ENCODE measurements at places on chromosomes 3 and 15. TPM values are rescaled to one million over a fixed set of nuclear protein-coding genes. Genes with fewer than 3 reads are reported as not detected.

- DNase-seq, result no peak
Observed at GRCh38 chr15:100753503-100753902, 126.1 kb upstream of the ALDH1A3 start.

- DNase-seq, result no peak
Observed at GRCh38 chr15:60611592-60612346, 132.8 kb upstream of the ICE2 start.

Gene COLQ
- 24.3 TPM for total RNA-seq

- DNase-seq, result no peak
Observed at GRCh38 chr3:195715583-195716266, 5.1 kb upstream of the MUC20 start.

Gene LXN
- total RNA-seq, result 20.5 TPM

DNA sequence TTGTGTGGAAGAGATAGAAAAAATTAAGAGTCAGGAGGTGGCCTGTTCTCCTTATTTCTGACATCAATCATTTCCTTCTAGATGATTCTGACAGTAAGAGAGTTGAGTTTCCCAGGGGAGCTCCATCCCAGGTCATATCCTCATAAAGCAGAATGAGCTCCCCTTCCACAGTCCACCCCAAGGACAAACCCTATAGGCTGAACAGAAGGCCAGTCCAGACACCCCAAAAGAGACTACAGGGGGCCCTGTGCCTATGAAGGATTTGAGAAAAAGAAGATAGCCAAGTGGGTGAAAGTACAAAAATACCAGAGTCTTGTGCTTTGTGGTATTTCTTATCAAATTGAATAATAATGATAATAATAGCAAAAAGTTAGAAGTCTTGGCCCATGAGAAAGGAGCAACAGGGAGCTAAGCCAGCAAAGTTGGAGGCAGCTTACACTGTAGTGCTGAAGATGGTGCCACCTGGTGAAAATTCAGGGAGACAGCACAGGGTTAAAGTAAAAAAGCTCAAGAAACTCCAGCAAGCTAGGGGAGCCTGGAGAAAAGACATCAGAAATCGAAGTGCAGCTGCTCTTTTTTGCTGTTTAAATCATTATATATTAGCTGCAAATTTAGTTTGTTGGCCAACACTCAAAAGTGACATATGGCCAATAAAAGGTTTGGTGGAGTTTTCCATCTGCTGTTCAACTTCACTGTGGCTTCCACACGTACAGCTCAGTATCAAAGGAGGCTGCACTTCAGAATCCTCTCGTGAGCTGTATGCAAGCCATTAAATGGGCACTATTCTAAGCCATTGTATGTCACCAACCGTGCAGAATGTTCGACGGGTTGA is 35.8 kb upstream of the SLC24A5 start:
- no peak for DNase-seq

GRCh38 chr3:13072239-13072599 is 1.0 kb downstream of the IQSEC1 start:
- no peak for DNase-seq

DNA sequence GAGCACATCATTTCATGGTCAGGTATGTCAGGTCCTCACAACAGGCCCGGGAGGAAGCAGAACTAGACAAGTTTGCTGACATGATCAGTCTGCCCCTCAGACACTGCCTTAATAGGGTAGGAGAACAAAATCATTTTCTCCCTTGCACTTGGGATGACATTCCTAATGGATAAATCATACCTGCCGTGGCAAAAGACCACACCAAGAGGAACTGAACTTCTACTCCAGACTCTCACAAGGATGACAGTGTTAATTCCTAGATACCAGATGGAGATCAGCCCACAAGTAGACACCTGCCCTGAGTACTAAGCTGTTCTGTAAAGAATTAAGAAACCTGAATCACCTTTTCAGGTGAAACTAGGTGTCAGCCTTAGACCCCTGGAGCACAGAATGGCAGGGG is 19.5 kb downstream of the SIAH2 start:
- DNase-seq, result no peak

DNA sequence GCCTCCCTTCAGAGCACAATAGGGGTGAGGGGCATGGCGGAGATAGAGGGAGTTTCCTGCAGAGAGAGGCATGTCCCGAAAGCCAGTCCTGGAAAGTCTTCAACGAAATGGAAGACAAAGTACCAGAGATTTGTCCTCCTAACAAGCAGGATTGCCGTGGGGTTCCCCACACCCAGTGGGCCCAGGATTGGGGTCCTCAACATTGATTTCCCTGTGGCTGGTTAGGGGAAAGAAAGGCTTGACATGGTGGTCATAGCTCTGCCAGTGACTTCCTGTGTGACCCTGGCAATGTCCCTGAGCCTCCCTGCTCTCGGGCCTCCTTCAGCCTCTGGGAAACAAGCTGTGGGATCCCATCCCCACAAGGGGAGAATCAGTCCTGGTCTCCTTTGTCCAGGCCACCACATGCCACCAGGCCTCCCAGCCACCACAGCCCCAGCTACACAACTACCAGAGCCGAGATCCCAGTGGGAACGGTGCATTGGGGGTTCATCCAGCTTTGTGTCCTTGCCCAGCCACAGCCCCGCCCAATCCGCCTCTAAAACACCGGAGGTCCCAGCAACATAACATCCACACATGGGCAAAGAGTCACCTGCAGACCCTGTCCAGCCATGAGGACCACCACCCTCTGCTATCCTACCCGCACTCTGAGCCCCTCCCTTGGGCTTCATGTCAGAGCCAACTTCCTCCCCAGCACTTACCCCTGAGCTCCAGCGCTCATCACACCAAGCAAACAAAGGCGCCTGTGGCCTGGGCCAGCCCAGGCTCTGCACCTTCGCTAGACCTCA is 63.0 kb downstream of the ADAMTS17 start:
- DNase-seq, result no peak

DNA sequence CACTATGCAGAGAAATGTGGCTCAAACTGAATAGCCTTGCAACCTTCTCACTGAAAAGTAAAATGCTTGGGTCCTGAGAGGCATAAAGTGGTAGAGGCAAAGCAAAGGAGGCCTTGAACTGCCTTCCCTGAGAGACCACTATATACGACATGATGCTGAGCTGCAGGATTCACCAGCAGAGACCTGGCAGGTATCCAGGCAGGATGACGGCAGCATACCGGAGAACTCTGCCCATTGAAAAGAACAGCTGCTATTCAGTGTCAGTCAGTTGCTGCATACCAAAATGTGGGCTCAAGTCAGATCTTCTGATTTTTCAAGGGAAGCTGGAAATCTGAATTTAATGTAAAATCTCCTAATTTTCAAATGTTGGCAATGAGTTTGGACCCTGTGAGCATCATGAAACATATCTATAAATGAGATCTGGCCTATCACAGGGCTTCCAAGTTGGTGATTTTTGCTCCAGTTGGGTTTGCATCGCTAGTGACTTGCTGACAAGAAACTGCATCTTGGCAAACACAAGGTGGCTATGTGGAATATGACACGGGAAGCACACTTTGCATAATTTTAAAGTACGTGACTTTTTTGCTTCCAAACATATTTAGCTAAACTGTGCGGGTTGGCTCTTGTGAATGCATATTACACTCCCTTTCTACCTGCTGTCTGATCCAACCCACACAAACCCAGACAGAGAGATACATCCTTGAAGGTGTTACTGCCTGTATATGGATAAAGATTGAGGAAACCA is 529.0 kb downstream of the AGBL1 start:
- no peak for DNase-seq

- DNase-seq, result no peak
Observed at GRCh38 chr15:75832114-75832513, 11.1 kb upstream of the UBE2Q2 start.

GRCh38 chr3:122858373-122858772 is 63.5 kb downstream of the SLC49A4 start:
- no peak for DNase-seq

DNA sequence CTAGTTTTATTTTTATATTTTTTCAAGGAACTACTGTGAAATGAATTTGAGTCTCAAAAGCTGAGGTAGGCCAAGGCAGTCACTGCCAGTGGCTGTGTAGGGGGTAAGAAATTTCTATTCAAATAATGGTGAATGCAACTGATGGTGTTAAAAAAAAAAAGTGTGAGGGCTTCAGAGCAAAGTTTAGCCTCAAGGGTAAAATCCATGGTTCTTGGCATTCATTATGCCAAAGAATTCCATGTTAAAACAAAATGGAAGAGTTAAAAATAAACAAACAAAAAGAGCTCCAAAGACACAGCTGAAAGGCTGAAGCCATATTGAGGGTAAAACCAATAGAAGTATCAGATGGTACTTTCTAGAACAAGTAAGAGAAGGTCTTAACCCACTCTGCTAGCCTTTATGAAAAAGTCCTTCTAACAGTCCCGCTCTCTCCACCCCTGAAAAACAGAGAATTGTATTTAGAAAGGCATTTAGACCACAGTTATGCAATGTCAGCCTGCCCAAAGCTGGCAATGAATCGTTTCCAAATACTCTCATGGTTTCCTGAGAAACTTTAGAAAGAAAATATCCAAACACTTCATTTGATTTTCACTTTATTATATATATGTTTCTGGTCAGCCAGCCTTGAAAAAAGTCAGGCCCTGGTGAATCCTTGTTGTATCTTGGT is 158.4 kb upstream of the GMNC start:
- no peak for DNase-seq

Gene EFHB
- total RNA-seq, result not detected

DNA sequence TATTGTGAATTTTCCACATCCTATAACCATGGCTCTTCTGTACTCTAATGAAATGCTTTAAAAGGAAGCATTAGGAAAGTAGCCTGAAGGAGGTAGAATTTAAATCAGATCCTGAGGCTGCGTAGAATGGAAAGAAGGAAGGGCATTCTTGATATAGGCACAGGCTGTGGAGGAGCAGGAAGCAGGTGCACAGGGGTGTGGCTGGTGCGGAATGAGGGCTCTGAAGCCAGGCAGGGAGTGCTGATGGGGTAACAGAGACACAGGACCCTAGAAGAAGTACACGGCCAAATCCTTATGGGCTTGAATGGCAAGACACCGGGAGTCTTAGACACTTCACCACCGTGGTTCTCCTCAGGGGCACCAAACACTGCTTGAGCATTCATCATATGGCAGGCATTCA is 97.0 kb downstream of the MYLK start:
- no peak for DNase-seq

Gene PIF1
- 0.28 TPM for total RNA-seq

DNA sequence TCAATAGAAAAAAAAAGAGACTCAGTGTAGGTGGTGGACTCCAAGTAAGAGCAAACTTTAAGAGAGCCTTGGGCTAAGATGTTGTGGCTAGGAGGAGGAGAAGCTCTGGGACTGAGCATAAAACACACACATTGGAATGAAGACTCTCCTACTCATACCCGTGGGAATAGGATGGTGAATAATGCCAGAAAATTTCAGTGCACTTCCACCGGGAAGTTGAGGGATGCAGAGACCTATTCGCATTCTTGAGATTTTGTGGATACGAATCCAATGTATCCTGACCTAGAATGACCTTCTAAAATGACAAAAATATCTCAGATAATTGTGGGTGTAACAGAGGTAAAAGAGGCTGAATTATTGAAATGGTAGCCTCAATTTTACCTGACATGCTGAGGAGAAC is 388.7 kb upstream of the SGO1 start:
- no peak for DNase-seq

Gene MNS1
- total RNA-seq, result 2.0 TPM

All from right atrium auricular region (tissue), 2 donors.